ENCODE measurements at places on chromosomes 12 and 14.

- DNase-seq: no peak
These were observed 206.0 kb downstream of the MYRFL start for GRCh38 chr12:70031046-70031445.

GRCh38 chr14:58215191-58215914 lies 15.4 kb downstream of the ACTR10 start:
- DNase-seq: no peak

DNA sequence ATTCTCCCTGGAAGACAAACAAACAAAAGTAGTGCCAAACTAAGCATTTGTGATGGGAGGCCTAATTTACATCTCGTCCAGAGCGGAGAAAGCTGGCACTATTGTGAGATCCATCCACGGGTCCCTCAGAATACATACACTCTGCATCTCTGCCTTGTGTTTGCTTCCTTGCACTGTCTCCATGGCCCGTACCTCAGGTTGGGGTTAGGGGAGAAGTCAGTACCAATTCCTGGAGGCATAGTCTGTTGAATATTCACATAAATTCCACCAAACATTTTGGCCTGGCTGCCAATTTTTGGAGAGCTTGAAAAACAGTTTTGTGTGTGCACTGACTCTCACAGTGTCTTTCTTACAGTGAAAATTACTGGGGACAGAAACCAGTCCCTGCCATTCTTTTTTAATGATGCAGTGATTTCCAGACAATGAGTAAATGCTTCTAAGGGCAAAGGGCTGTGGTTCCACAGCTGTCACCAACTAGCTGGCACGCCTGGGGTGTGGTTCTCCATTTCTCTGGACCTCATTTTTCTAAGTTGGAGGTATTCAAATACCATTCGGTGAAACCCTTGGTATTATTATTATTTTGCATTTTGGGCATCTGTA lies 119.7 kb upstream of the HIF1A start:
- no peak for DNase-seq

- no peak for DNase-seq
These were observed 275.9 kb downstream of the TMEM132C start for GRCh38 chr12:128542844-128543243.

- no peak for DNase-seq
These were observed 473.0 kb downstream of the PCNX1 start for GRCh38 chr14:71380271-71380670.

- no peak for DNase-seq
These were observed 91.7 kb upstream of the FUT8 start for GRCh38 chr14:65320661-65321308.

- DNase-seq: no peak
These were observed 4.2 kb downstream of the RFX4 start for GRCh38 chr12:106586803-106587684.

DNA sequence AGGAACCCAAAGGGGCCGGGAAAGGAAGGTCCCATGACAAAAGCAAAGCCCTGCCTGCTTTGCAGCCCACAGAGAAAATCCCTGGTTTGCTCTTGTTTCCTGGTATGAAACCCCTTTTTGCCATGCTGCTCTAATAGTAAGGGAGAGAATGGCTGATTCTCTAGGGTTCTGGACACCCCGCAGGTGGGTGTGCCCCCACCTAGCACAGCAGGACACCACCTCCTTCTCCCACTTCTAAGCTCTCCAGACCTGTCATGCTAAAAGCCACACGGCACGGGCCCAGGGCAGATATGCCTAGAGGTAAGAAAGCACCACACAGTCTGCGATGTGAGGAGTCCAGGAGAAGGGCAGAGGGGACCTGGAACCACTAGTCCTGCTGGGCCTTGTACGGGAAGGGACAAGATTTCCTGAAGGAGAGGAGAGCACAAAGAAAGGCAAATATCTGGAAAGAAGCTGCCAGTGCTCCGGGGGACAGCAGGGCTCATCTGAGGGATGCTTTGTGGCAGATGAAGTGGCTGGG lies 113.3 kb downstream of the BCL11B start:
- DNase-seq: no peak

DNA sequence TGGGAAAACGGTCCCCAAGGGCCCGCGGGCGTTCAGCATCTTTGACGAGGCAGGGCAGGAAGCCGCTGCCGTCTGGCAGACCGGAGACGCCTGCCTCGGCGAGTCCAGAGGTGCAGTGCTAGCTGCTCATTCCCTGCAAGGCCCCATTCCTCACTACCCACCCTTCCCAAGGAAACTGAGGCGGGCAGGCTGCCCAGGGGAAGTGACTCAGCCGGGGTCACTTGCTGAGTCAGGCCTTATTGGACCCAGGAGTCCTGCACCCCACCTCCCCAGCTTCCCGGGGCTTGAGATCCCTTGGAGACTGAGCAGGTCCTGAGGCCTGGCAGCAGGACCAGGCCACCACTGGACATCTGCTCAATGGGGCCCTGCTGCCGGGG lies 3.7 kb downstream of the SH2B3 start:
- no peak for DNase-seq

- no peak for DNase-seq
These were observed 334.6 kb upstream of the FKBP4 start for GRCh38 chr12:2460051-2460670.

DNA sequence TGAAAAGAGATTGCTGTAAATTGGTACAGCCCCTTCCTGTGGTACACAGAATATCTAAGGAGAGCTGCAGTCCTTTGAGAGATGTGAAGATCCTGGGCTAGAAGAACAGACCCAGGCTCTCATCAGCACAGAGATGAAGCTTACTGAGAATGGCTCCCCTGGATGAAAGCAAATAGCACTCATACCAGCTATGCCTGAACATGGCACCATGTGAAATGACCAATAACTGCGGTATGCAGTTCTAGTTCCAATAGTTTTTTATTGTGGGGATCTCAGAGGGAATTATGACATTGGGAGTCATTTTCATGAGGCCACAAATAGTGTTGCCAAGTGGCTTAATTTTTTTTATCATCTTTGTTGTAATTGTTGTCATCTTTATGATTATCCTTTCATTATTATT lies 15.4 kb upstream of the TRHDE start:
- DNase-seq: no peak

- no peak for DNase-seq
These were observed 101.2 kb upstream of the EGLN3 start for GRCh38 chr14:34051966-34052657.

DNA sequence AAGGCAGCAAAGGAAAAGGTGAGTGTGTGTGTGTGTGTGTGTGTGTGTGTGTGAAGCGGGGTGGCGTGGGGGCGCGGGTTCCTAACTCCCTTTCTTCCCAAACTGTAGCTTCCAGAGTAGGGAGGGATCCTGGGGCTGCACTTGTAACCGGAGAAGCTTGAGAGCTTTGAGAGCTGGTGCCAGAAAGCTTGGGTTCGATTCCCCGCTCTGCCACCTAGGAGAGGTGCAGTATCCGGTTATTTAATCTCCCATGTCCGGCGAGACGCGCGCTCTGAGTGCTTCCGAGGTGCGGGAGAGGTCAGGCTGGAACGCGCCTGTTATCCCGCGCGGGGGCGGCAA lies 7.2 kb upstream of the RACGAP1 start:
- DNase-seq: no peak

DNA sequence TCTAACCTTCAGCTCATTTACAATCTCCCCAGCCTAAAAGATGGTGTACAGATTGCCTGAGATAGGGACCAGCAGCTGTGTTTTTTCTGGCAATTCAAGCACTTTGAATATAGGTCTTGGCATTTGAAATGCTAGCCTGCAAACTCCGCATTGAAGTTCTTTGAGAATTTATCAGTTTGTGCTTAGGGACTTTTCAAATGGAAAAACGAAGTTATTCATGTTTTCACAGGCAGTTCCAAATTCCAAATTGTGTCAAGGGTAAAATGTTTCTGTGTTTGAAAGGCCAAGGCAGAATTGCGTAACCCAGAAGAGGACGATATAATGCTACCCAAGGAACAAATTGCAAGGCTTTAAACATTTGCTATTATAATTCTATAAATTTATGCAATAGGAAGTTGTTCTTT lies 168.9 kb upstream of the RASSF8 start:
- DNase-seq: no peak

GRCh38 chr12:66900616-66901015 lies 221.7 kb upstream of the GRIP1 start:
- DNase-seq: no peak

GRCh38 chr12:44827832-44828438 lies 48.2 kb downstream of the NELL2 start:
- no peak for DNase-seq

DNA sequence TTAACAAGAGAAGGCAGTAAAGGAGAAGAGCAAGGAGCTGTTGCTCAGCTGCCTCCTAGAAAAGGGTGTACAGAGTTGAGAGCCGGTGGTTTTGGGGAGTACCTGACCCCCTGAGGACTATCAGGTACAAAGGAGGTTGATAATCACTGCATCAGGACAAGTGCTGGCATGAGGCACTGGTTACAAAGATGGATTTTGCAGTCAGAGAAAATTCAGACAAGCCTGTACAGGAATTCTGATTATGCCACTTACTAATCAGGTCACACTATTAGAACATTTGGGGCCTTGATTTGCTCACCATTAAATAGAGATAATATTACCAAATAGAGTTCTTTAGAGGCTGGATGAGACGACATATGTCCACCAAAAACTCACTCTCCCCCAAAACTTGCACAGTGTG lies 450.9 kb upstream of the TMPO start:
- no peak for DNase-seq

All from stimulated activated CD4-positive, alpha-beta T cell treated with anti-CD3 and anti-CD28 coated beads, Interleukin-12 subunit alpha, Interleukin-12 subunit beta, amount 100 ng/mL, for 24 hours (primary cell).